Activated CD8-positive, alpha-beta T cell treated with anti-CD3 and anti-CD28 coated beads, Interleukin-2, amount 10 ng/mL, durations not matched to agents 7 days and 5 days (primary cell): ENCODE measurements at places on chromosomes 12 and 14.

GRCh38 chr12:11894890-11895289 is 175.8 kb upstream of the BCL2L14 start:
- peak; percentile 50 for DNase-seq

DNA sequence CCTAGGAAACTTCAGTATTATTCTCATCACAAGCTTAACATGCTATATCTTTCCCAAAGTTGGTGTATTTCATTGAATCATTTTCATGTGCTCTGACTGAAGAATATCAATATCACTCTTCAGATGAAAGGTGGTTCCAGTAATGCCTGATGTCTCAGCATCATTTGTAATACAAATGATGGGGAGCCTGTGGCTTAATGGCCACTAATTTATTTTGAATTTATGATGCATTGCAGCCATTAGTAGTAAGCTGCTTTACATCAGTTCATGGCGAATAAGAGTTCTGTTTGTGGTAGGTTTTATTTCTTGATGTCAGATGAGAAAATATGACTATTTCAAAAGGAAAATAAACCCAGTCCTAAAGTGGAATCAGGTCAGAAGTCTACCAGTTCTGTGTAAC is 139.4 kb downstream of the SLC16A7 start:
- DNase-seq = no peak

DNA sequence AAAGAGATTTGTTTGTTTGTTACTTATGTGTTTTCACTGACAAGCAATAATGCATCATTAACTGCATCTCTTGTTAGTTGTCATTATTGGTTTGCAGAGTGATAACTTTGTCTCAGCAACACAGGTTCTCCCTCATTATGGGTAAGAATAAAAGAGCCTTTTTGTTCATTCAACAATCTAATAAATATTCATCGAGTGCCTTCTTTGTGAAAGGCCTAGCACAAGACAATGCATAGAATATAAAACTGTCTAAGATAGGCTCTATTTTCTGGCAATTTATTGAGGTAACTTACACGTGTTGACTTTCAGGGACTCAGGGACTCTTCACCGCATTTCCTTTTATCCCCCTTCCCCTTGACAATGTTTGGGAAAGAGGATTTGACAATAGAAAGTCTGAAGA is 95.5 kb upstream of the KRR1 start:
- DNase-seq = no peak

GRCh38 chr14:67426983-67427606 is 15.1 kb upstream of the PLEK2 start:
- DNase-seq = peak; percentile 81

- peak; percentile 52 for DNase-seq
These were observed 217.9 kb upstream of the BTG1 start for GRCh38 chr12:92363295-92364146.

DNA sequence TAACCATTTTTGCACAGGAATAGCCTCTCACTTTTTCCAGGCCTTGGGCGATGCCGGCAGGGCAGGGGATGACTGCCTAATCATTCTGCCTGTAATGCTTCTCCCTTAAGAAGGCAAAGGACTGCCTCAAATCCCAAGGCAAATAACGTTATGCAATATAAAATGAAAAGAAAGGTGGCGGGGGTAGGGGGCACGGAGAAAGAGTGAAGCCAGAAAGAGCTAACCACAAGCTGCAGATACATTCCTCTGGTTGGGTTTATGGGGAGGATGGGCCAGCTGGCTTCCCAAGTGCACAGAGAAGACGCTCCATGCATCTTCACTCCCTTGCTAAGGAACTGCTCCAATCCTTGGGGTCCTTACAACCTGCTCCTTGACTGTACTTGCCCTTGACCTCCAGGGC is 229.5 kb downstream of the FOXN3 start:
- DNase-seq = peak; percentile 11

DNA sequence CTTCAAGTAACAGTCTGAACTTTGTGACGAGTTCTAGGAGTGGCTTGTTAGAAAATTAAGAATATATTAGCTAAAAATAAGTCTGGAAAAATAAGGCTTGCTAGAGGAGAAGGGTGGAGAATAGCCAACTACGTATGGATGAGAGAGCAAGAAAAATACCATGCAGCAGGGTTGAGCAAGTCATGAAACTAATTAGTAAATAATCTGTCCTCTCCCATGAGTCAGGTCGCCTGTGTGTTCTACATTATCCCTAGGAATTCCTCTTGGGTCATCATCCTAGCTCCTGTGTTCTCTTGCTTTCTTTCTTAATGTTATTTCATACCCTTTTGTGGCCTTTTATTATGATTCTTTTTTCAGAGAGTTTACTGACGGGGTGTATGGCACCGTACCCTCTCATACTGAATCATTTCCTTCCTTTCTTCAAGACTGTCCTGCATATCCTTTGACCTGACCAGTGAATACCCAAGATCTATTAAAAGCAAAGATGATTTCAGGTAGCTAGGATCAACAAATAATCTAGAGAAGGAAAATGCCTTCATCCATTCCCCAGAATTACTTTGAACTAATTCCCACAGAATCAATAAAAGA is 177.2 kb upstream of the NPAS3 start:
- DNase-seq = no peak
